Muscle of back (tissue), 13 donors: ENCODE measurements at places on chromosomes 12 and 14.
A peak's percentile ranks its signal among the peaks of the same experiment; 100 is the strongest.

DNA sequence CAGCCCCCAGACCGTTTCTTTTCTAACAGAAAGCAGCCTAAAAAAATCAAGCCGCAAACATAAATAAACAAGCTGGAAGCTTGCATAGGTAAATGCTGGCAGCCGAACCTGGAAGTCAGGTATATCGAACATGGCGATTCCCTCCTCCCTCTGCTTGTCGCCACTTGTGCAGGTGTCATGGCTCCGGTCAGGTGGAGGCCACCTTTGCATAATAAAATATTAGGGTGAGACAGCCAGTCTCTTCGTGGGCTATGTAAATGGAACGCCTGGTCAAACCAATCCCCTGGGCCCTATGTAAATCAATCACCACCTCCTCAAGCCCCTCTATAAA lies 223.9 kb upstream of the DAAM1 start:
- DNase-seq: no peak

GRCh38 chr14:94011795-94012194 lies 14.3 kb upstream of the OTUB2 start:
- DNase-seq: no peak

DNA sequence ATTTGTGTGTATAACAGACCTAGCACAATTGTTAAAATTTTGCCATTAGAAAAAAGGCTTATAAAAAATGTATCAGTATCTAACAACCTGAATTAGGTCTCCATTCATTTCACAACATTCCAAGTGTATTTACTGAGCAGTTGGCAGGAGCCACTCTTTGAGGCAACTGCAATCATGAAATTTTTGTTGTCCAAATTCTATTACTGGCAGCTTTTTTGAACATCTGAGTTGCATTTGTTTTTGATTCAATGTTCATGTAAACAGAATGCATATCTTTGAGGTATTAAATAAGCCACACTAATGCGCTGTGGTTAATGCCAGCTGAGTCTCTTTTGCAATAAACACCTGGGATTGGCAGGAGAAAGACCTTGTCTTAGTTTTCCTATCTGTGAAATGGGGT lies 8.7 kb downstream of the KITLG start:
- no peak for DNase-seq

DNA sequence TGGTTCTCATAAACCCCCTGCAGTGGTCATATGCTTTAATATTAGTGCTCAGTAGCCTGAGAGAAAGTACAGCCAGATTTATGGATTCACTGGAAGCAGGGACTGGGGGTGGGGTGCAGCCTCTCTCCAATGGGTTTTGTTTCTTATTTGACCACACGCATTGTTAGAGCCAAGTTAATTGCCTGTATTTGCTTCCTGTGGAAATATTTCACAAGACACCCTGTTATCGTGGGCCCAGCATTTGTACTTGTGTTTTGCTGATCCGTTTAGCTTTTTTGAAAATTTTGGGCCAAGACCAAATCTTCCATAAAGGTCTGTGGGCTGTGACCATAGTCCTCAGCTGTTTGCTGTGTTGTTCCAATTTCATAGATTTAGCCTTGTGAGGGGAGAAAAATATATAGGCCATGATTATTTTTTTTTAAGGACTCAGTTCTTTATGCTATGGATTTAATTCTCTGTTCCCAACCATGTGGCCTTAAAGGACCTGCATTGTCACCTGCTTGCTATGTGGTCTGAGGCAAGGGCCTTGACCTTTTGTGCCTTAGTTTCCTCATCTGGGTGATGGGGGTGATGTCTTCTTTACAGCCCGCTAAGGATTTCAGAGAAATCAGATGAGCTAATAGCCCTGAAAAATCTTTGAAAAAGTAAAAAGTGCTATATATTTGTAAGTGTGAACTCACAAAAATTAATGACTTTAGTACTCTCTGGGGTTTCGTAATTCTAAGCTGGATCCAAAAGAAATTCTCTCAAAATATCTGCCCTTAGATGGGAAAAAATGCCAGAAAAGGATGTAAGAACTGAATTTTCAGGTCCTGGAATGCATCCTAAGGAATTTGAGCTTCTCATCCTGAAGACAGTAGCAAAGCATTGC lies 370.2 kb downstream of the DPF3 start:
- DNase-seq: peak; percentile 44

GRCh38 chr14:88960496-88960895 lies 136.0 kb downstream of the TTC8 start:
- DNase-seq: no peak

DNA sequence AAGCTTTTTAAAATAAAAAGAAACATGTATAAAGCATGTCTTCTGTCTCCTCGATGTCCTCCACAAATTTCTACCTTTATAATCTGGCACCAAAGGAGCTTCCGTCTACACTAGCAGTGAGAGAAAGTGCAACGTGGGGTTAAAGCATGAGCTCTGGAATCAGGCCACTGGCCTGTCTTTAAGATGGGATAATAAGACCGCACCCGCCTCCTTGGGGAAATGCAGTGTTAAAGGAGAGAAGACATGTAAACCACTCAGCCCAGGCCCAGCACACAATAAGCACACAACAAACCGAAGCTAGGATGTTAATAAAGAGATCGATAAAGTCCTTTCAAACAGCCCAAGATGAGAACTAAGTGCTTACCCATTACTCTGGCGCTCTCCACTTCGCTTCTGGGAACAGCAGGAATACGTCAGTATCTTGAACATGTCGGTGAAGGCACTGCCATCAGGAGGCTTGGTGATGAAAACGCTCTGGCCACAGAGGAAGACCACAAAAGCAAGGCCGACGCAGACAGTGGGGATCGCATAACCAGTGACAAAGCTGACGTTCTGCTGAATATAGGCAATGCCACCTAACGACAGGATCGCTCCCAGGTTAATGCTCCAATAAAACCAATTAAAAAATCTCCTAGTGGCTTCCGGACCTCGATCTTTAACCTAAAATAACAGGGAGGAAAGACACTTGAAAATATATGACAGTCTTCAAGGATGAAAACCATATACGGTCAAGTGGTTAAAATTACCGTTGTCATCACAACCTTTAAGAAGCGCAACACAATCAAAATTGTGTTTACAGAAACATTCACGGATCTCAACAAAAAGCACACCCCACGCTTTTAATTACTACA lies 9.1 kb downstream of the SLC15A4 start:
- DNase-seq: no peak

- peak; percentile 82 for DNase-seq
Observed at GRCh38 chr12:50603817-50604639, 99.2 kb downstream of the DIP2B start.

- DNase-seq: no peak
Observed at GRCh38 chr12:106119301-106119700, 19.5 kb downstream of the NUAK1 start.

GRCh38 chr12:100767371-100767770 lies 27.2 kb upstream of the ANO4 start:
- DNase-seq: no peak

DNA sequence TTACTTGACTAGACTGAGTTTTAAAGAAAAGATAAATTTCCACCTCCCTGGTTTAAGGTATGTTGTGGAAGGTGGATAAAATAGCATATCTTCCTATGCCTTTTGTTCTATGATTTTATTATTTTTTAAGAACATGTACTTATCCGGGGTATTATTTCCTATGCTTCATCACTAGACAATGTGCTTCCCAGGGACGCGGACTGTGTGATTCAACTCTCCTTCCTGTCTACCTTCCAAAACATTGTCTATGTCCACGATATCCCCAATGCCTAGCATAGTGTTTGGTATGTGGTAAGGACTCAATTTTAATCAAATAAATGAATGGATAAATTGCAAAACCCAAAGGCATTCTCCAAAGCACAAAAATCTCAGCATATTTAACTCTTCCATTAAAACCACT lies 8.3 kb upstream of the CCND2 start:
- DNase-seq: no peak

GRCh38 chr14:56666294-56666693 lies 86.7 kb downstream of the TMEM260 start:
- DNase-seq: no peak

GRCh38 chr14:56199095-56199981 lies 81.1 kb downstream of the PELI2 start:
- no peak for DNase-seq

DNA sequence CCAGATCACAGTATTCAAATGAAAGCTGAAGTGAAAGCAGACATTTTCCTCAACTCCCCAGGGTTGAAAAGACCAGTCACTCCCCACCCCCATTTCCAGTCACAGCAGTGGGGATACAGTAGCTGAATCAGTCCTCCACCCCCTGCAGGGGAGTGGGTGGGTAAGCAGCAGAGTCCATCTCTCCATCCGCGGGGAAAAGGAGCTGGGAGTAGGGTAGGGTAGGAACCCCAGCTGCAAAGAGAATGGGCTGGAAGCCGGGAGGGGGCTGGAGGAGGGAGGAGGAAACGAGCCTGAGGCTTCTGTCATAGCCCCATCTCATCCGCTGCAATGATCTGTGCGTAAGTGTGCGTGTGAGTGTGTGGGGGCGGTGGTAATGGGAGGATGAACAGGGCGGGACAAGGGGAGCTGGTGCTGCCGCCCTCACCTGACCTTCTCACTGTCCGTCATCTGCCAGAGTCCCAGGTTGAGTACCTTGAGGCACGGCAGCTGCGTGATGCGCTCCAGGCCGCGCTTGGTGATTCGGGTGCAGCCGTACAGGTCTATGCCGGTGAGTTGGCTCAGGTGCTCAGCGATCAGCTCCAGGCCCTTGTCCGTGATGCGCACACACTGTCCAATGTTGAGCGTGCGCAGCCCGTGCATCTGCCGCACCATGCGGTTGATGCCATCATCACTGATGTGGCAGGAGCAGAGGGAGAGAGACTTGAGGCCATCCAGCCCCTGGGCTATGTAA lies 1.8 kb downstream of the FBXL14 start:
- no peak for DNase-seq

DNA sequence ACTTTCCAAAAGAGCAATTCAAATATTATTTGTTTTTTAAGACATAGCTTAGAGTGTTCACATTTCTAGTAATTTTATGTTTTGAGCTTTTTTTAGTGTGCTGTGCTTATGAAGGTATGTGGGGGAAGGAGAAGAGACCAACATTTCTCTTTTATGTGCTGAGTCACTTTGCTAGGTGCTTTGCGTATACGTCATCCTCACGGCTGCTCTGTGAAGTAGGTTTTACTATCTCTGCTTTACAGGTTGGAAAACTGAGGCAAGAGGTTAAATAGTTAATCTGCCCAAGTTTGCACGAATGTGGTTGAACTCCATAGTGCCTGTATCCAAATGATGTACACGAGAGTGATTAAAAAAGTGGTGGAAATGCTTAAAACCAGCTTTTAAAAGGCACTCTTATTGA lies 75.9 kb downstream of the AEBP2 start:
- DNase-seq: no peak

DNA sequence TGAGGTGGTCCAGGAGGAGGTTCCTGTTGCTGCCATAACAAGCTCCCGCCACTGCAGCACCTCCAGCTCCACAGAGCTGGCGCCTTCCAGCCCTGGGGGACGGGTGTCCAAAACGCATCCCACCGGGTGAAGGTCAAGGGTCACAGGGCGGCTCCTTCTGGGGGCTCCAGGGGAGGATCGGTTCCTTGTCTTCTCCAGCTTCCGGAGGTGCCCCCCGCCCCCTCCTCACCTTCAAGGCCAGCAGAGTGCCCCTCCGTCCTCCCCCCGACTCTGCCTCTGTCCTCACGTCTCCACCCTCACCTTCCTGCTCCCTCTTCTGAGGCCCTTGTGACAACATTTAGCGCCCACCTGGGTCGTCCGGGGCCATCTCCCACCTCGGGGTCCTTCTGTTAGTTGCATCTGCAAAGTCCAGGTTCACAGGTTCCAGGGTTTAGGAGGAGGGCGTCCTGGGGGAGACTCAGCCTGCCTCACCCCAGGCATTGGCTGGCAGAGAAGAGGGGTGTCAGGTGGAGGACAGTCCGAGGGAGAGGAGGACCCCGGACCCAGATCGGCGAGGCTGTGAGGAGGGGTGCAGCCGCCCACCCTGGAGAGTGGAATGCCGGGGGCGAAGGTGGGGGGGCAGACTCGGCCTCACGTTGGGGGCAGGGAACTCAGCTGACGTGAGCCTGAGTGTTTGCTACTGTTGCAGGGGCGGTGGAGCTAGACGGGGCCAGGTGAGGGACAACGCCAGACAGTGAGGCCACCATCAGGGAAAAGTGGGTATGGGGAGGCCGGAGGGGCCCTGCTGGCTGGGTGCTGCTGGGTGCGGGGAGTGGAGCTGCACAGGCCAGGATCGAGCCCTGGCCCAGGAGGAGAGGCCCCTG lies 205.5 kb upstream of the C14orf180 start:
- no peak for DNase-seq

DNA sequence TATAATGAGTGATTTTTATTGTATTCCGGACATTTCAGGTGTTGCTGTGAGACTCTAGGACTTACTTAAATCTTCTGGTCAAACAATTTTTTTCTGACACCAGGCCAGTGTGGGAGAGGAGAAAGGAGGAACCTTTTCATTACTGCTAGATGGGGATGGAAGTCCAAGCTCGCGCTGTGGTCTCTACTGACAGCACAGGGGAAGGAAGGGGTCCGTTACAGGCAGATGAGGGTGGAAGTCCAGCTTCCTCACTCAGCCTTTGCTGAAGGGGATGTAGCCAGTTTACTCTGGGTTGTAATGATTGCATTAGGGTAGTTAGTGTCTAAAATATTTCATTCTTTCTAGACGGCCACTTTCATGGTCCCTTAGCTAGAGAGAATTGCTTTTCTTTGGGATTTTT lies 26.3 kb upstream of the ST8SIA1 start:
- no peak for DNase-seq

- no peak for DNase-seq
Observed at GRCh38 chr12:71214511-71215285, 56.9 kb upstream of the TSPAN8 start.

- DNase-seq: no peak
Observed at GRCh38 chr12:71942703-71943102, 4.1 kb downstream of the TPH2 start.

GRCh38 chr12:52873513-52873831 lies 24.7 kb upstream of the KRT78 start:
- peak; percentile 12 for DNase-seq

- DNase-seq: no peak
Observed at GRCh38 chr12:120093336-120093591, 23.3 kb downstream of the RAB35 start.

- no peak for DNase-seq
Observed at GRCh38 chr14:68784978-68785533, 7.8 kb downstream of the ZFP36L1 start.
